Caki2 (cell line): ENCODE measurements at places on chromosomes 11 and 22.

DNA sequence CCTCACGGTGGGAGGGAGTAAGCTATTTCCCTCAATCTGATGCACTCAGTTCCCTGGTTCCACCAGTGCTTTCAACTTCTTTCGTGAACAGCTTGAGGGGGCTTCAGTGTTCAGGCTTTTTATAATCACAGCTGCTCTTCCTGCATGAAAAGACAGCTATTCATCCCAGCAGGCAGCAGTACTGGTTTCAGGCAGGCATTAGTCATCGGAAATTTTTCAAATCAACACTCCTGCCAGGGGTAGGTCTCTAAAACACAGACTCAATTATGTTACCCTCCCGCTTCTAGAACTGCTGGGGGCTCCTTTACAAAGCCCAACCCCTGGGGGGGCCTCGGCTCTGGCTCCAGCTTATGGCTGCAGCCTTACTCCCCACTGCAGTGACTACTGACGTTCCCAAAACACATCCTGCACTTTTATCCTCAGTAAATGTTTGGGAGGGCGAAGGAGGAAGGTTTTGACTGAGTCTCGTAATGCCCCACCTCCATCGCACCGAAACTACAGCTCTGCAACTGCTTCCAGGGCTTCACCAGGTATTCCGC is 5.8 kb downstream of the POLDIP3 start:
- DNase-seq: peak; percentile 52

- DNase-seq: no peak
These were observed 55.9 kb downstream of the LRRC32 start for GRCh38 chr11:76614471-76615179.

DNA sequence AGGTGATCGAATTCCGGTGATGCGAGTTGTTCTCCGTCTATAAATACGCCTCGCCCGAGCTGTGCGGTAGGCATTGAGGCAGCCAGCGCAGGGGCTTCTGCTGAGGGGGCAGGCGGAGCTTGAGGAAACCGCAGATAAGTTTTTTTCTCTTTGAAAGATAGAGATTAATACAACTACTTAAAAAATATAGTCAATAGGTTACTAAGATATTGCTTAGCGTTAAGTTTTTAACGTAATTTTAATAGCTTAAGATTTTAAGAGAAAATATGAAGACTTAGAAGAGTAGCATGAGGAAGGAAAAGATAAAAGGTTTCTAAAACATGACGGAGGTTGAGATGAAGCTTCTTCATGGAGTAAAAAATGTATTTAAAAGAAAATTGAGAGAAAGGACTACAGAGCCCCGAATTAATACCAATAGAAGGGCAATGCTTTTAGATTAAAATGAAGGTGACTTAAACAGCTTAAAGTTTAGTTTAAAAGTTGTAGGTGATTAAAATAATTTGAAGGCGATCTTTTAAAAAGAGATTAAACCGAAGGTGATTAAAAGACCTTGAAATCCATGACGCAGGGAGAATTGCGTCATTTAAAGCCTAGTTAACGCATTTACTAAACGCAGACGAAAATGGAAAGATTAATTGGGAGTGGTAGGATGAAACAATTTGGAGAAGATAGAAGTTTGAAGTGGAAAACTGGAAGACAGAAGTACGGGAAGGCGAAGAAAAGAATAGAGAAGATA is at the start of gene MALAT1:
TSS of gene MALAT1 (plus strand) at position 69 of the 736 bp plus-strand sequence.
- peak; percentile 79 for DNase-seq

DNA sequence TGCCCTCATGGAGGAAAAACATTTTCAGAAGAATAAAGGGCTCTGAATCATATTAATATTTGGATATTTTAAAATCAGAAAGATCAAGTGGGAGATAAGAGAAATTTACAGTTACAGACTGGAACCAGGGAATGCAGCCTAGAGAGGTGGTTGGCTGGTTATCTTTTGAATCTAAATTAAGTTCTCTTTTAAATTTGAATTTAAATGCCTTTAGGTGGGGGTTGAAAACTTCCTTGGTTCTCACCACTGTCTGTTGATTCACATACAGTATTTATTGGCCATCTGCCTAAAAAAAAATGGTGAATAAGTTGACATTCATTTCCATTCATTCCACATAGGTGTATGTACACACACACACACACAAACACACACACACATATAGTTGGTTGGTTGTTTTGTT is 35.7 kb upstream of the PTPRJ start:
- peak; percentile 58 for DNase-seq

DNA sequence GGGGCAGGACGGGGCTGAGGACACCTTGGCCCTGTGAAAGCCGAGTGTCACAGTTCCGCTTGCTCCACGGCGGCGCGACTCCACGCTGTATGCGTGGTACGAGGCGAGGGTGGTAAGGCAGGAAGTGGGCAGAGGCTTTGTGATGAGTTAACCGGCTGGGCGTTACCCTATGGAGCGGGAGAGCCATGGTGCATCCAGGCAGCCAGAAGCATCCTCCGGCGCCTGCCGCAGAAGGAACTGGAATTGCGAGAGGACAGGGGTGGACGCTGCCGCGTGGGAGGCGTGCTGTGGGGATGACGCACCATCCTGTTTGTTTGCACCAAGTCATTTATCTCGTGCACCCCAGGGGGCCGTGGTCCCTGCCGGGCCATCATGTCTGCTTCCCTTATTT is 643.9 kb downstream of the BRD1 start:
- DNase-seq: no peak

DNA sequence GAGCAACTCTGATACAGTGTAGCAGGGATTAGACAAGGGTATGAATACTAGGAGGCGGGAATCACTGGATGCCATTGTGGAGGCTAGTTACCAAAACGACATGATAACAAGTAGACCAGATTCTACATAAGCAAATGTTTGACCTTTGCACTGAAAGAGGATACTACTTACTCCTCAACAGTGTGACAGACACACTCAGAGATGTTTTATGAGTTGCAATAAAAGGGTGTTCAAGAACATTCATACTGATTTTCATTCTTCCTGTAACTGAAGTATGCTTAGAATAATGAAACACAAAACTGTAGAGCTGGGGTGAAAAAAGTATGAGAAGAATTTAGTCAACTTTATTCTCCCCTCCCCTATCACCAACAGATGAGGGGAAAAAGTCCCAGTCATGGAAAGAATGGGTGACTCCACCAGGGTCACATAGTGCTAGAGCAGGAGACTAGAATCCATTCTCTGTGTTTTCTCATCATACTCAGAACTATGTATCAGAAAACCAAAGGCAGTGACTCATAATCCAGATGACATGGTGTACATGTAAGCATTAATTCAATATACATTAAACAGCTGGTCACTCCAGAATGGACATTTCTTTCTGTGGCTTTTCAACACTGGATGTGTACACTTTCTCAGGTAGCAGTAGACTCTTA is 32.8 kb downstream of the ARHGAP20 start:
- DNase-seq: no peak

DNA sequence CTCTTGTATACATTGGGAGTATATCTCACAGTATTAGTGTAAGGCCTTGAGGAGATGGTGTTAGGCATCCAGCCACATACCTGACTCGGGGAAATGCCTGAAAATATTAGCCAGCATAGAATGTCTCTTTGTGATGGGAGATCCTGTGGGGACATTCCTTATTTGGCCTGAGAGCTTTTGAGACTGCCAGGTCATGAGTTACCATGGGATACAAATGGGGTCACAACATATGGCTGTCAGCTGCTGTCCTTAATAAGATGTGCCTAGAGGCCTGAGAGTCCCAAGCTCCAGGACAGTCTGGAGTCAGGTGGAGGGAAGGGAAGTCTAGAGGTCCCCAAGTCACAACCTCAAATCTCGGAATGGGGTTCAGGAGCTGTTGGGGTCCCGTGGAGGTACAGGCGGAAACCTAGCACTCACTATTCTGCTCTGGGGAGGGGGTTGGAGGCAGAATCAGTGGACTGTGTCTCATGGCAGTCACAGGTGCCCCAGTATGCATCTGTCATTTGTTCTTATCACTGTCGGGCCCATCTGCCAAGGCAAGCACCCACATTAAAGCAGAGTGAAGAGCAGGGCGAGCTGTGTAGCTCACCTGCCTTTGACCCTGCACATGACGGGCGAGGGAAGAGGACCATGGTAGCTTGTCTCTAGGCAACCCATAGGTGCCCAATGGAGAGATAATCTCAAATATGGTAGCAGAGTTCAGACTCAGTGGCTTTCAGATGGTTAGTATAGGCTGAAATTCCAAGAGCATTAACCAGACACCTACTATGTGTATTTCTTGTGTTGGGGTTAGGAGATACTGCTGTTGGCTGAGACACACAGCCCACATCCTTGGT is 29.9 kb downstream of the KCNQ1OT1 start:
- DNase-seq: no peak

DNA sequence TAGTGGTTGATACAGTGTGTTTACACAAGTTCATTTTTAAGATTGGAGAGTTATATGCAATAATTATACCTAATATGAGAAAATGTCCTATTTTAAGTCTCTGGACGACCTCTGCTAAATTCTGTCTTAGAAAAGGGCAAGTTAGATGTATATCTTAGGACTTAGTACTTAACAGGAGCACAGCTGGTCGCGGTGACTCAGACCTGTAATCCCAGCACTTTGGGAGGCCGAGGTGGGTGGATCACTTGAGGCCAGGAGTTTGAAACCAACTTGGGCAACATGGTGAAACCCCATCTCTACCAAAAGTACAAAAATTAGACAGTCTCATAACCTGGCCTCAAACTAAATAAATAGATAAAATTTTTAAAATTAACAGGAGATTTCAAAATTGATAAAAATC is 27.2 kb downstream of the BSX start:
- DNase-seq: no peak

DNA sequence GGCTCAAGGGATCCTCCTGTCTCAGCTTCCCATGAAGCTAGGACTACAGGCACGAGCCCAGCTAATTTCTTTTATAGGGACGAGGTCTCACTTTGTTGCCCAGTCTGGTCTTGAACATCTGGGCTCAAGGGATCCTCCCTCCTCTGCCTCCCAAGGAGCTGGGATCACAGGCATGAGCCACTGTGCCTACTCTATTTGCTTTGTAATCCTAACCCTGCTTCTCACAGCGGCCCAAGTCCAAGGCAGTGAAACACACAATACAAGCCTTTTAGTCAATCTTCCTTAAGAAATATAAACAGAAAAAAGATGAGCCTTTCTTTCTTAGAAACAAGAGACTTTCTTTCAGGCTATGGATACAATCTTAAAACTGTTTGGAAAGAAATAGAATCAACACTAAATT is 115.2 kb upstream of the SORL1-AS1 start:
- DNase-seq: no peak

DNA sequence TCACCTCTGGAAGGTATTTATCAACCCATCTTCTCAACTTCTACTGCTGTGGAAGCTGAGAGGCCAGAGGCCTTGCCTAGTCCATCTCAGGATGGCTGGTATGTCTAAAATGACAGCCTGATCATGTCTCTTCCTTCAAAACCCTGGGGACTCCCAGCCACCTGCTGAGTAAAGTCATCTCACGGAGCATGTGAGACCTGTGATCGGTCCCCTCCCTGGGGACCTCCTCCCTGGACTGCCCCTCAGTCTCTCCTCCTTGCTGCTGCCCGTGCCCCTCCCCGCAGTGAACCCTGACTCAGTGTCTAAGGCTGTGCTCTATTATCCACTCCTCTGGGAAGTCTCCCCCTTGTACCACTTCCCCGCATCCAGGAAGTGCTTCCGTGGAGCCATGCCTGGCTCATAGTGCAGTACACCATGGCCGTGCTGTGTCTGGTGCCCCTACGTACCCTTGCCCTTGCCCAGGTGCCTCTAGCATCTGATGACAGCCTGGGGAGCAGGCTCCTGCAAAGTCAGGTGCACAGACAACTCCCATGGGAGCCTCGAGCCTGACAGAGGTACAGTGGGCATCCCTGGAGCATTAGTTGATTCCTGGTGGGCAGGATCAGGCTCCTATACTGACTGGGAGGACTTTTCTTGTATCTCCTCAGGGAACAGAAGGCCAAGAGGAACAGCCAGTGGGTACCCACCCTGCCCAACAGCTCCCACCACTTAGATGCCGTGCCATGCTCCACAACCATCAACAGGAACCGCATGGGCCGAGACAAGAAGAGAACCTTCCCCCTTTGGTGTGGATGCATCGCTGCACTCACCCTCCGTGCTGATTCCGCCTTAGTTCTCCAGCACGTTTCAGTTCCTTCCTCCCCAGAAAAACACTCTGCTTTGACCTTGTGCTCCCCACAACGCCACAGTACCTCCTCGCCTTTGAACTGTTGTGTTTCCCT is 13.8 kb downstream of the SMARCB1 start:
- no peak for DNase-seq

GRCh38 chr11:406796-407650 is 7.8 kb downstream of the SIGIRR start:
- DNase-seq: peak; percentile 80
